Urothelium cell line (cell line): ENCODE measurements at places on chromosomes 7 and 10.

DNA sequence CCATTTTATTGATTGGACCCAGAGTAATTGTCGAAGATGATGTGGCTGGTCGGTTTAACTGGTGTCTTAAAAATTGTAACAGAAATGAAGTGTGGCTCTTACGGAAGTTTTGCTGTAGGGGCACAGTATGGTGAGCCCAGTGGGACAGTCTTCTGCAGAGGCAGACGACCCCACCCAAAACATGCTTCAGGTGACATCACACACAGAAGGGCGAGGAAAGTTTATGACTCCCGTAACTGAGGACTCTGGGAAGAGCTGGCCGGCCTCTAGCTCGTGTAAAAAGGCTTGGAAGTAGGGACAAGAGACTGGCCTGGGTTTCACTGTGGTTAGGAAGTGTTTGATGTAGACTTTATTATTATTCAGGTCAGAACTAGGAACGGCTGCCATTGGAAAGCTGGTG lies 73.3 kb downstream of the HTR5A start:
- DNase-seq = no peak

DNA sequence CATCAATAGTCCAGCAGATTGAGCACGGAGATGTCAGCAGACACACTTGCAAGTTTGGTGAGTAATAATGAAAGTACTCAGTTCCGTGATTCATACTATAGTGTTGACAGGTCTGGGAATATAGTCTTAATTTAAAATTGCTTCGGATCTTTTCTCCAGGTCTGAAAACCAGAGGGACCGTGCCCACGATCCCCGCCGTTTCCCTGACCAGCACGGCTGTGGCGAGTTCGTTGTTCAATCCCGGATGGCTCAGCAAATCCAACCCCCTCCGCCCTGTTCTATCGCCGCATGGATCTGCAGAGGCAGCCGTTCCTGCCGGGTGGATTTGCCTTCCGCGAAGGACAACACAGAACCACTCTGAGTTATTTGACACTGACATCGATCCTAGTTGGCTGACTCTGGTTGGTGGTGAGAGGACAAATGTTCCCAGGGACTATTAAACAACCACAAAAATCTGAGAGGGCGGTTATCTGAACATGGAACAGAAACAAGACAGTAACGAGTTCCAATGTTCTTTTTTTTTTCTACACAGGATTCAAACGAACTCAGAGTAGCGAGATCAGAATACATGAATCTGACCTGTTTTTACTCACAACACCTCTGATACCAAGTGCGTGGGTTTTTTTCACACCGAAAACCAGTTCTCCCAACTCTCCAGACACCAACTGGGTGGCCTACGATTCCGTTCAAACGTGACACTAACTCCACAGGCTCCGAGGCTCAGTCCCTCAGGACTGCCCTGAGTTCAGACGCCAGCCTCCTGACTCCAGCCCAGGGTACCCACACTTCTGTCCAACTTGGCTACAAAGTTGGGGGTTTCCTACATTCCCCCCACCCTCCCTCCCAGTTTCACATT lies 52.7 kb downstream of the RBM17 start:
- DNase-seq = no peak

GRCh38 chr7:29951206-29951605 lies 38.4 kb downstream of the SCRN1 start:
- no peak for DNase-seq

DNA sequence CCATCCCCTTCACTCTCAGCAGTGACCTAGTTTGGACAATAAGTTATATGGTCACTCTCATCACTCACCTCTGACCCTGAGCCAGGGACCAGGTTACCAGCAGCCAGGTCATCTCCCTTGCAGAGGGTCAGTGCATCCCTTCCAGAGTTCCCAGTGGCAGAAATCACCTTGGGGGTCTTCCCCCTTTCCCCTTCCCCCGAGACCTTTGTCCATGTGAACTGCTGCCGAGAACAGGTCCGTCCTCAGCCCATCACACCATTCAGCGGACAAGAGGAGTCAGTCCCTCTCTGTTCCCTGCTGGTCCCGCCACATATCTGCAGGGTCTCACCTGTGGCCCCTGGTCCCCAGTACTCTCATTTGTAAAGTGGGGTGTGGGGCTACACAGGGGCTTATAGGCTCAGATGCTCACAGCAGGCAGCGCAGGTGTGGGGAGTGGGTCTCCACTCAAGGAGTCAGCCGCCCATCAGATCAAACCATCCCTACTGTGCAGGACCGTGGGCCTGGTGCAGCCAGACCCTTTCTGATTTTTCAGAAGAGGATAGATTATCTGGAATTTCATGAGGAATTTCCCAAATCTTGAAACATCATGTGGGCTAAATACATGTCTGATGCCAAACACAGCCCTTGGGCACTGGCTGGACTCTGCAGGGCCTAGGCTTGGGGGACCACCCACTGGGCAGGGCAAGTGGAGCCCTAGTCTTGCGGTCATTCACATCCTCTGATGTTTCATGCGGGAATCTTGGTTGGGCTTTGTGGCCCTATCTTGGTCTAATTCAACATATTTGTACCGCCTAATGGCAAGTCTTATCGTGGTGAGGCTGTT lies 6.5 kb downstream of the DEPP1 start:
- no peak for DNase-seq

GRCh38 chr10:77208684-77209256 lies 428.8 kb downstream of the KCNMA1 start:
- no peak for DNase-seq

DNA sequence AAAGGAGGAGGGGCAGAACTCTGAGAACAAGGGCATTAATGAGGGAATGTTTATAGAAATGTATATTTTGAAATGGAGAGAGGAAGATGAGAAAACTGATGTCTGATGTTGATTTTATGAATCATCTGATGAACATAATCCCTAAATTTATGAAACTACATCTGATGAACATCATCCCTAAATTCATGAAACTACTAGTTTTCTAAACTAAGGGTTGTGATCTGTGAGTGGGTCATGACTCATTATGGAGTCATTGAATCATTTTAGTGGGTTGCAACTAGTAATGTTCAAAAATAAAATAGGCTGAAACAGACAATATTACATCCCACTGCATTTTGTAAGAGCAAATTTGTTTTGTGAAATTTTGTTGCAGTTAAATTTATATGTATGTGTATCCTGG lies 442.6 kb upstream of the TEX47 start:
- no peak for DNase-seq

DNA sequence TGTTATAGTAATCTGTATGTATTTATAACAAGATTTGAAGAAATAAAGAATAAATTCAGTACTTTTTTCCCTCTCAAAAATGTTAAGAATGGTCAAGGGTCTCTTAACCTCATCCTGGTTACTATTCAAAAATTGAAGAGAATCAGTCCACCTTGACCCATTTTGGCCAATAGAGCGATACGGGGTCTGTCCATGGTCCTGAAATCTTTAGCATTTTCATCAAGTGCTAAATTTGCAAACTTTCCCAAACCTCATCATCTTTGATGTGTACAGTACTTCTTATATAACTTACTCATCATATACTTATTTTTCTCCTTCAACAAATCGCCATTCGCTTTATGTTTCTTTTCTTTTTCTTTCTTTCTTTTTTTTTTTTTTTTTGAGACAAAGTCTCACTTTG lies 23.6 kb downstream of the TMEM178B start:
- peak; percentile 5 for DNase-seq

DNA sequence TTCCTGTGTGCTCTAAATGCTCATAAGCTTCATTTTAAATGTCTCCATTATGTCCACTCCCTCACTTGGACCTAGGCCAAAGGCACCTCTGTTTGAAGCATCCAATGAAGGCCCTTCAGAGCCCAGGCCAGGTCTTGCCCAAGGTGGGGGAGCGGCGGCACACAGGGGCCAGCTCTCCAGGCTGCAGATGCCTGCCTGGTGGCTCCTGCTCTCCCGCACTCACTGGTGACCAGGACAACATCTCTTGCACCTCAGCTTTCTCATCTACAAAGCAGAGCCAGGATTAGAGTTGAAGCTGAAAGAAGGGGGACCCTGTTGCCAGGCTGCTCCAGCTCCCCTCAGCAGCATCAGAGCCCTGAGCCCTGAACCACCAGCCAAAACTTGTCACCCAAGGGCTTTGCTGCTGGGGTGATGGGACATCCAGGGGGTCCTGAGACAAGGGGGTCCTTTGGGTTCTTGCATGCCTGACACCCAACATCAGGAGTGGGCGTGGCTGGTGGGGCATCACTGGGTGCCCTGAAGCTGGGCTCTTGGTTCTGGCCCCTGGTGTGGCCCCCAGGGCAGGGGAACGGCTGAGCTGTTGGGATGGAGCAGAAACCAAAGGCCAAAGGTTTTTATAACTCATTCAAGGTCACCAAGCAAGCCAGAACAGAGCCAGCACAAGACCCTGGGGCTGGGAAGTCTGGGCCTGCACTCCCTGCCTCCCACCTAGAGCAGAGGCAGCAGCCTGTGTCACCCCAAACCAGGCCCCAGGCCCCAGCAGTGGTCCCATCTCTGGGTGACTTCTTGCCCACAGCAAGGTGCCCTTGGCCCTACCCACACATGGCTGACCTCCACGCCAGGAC lies 1.2 kb downstream of the NACAD start:
- DNase-seq = no peak

- no peak for DNase-seq
Observed at GRCh38 chr10:132517951-132518521, 19.6 kb upstream of the INPP5A start.

- no peak for DNase-seq
Observed at GRCh38 chr7:84638339-84638697, 443.7 kb upstream of the SEMA3A start.

- no peak for DNase-seq
Observed at GRCh38 chr10:97931041-97931440, 81.4 kb downstream of the GOLGA7B start.

DNA sequence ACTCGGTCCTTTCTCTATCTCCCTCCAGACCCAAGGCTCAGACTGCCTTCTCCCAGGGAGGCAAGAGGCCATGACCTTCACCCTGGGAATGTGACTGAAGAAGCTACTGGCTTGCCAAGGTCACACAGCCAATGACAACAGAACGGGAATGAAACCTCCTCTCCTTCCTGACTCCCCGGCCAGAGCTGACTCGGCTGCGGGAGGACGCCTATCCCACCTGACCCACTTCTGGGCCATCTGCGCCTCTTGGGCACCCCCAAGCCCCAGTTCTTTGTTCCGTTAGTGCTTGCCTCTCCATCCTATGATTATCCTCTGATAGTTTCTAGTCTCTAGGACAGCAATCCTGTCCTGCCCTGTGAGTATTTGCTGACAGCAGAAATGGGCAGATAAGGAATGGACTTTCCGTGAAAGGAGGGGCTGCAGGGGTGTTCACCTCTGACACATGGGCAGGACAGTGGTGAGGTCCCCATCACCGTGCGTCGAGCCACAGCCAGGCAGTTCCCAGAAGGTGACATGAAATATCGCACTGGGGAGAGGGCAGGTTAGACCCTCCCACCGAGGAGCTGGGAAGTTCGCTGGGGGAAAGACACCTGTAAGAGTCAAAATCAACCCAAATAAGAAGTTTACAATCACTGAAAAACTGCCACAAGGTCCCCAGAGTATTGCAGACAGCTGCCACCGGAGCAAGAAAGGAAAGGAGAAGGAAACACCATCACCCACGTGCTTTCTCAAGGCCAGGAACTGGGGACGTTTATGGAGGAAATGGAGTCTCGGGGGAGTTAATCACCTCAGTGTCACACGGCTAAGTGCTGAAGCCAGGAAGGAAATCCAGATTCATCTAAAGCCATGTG lies 63.0 kb downstream of the INSIG1 start:
- no peak for DNase-seq

DNA sequence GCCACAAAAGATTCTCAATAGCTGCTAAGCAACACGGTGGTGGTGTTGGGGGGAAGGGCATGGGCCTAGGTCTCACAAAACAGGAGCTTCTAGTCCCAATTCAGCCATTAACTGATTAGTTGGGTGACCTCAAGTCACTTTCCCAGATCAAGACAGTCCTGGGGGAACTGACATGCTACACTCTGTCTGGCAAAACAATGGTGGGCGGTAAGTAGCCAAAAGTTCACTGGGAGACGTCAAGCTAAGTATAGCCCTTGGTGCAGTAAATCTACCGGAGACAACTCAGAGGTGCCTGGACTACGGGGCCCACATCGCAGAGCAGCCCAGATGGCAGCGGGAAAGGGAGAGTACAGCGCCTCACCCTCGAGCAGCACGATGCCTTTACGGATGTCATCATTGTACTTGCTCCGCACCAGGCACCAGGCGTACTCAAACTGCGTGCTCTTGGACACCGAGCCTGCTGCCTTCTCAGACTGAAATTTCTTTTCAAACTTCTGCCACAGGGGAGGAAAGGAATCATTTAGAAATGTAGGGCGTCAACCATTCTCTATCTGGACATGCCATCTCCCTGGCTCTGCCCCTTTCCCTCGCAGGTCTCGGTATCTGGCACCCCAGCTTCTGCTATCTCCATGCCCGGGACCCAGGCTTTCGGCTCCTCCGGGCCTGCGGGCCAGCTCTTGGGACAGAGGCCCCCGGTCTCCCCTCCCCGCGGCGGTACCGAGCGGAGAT lies 1.1 kb downstream of the FIS1 start:
- DNase-seq = no peak

GRCh38 chr10:53646525-53646924 lies 873.9 kb upstream of the MBL2 start:
- no peak for DNase-seq

GRCh38 chr10:4758256-4758655 lies 67.8 kb upstream of the AKR1E2 start:
- DNase-seq = no peak

- no peak for DNase-seq
Observed at GRCh38 chr10:24847112-24848070, 105.0 kb downstream of the PRTFDC1 start.

GRCh38 chr7:22129819-22130580 lies 184.3 kb upstream of the CDCA7L start:
- no peak for DNase-seq

- DNase-seq = no peak
Observed at GRCh38 chr7:17601921-17602320, 303.5 kb downstream of the AHR start.

GRCh38 chr10:131685576-131685975 lies 215.2 kb upstream of the PPP2R2D start:
- DNase-seq = no peak

DNA sequence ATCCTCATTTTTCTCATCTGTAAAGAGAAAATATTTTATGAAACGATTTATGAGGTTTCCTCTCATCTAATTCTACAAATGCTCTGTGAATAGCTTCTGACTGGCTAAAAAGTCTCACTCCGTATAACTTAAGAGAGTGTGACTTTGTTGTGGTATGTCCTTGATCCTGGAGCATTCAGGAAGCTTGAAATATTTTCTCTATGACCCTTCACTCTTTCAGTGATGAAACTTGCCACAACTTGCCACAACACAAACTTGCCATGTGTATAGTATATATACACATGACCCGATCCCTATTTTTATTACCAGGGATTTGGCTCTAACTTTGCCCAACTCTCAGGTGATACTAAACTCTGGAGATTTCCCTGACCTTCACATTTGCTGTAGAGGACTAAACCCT lies 74.1 kb downstream of the TES start:
- DNase-seq = no peak
